Kidney capillary endothelial cell (primary cell): ENCODE measurements at places on chromosomes 12 and 14.

- no peak for DNase-seq
Measured at GRCh38 chr12:8996682-8997405, 7.5 kb downstream of the KLRG1 start.

- no peak for DNase-seq
Measured at GRCh38 chr14:105069522-105069870, 4.3 kb upstream of the GPR132 start.

DNA sequence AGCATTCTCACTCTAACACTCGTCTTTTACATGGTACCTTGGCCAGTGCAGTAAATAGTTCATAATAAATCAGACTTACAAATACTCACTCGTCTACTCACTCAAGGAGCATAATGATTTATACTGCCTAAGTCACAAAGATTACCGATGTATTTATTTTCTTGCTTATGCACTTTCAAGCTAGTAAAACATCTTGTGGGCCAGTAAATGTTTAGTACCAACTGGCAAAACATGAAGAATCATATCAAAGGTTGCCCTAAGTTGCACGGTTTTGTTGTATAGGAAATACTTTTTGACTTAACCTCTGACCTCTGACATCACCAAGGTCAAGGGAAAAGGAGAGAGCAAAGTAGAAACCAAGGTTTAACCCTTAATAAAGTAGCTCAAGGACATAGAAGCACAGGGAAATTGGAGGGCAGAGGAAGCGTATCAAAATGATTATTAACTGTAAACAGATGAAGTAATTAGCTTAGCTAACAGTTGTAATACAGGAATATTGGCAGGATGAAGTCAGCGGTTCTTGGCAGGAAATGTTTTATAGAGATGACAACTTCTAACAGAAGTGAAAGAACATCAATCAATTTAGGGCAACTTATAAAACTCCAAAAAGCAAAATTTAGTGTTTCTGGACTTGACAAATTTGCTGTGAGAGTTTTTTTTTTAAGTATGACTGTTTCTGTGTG, 131.9 kb downstream of the HMGA2 start:
- DNase-seq, result no peak

- DNase-seq, result no peak
Measured at GRCh38 chr12:66929121-66929520, 250.2 kb upstream of the GRIP1 start.

DNA sequence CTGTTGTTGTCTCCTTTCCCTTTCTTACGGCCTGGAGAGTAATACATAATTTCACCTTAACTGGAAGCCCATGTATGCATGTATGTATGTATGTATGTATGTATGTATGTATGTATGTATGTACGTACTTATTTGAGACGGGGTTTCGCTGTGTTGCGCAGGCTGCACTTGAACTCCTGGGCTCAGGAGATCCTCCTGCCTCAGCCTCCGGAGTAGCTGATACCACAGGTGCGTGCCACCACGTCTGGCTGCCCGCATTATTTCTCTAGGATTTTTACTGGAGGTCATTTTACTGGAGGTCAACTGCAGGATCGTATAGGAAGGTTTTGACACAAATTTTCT, 644 bp upstream of the OS9 start:
- DNase-seq, result no peak

- no peak for DNase-seq
Measured at GRCh38 chr14:105531088-105531893, 4.9 kb downstream of the TMEM121 start.

- DNase-seq, result no peak
Measured at GRCh38 chr12:69265205-69265604, 25.8 kb downstream of the CPSF6 start.

DNA sequence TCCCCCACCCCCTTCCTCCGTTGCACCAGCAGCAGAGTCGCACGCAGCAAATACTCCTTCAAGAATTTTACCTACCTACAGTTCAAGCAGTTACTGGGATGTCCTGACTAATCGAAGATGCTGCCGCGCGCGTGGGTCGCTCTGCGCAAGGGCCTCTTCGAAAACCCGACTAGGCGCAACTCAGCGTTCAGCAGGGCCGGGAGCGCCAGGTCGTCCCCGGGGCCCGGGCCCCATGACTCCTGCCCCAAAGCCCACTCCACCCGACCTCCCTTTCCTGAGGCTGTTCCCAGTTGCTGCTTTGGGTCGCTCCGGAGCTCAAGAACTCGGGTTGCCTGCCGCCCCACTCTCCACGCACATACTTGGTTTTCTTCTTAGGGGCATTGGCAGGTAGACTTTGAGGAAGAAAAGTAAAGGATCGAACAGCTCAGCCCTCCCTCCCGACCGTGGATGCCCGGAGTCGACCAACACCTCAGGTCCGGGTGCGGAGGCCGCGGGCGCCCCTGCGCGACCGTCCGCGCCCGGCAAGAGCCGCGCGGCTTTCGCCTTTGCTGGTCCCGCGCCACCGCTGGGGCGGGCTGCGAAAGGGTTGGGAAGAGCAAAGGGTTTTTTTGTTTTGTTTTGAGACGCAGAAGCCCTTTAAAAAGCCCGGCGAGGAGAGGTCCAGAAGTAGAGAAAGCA, 1.9 kb downstream of the BMP4 start:
- DNase-seq, result no peak

DNA sequence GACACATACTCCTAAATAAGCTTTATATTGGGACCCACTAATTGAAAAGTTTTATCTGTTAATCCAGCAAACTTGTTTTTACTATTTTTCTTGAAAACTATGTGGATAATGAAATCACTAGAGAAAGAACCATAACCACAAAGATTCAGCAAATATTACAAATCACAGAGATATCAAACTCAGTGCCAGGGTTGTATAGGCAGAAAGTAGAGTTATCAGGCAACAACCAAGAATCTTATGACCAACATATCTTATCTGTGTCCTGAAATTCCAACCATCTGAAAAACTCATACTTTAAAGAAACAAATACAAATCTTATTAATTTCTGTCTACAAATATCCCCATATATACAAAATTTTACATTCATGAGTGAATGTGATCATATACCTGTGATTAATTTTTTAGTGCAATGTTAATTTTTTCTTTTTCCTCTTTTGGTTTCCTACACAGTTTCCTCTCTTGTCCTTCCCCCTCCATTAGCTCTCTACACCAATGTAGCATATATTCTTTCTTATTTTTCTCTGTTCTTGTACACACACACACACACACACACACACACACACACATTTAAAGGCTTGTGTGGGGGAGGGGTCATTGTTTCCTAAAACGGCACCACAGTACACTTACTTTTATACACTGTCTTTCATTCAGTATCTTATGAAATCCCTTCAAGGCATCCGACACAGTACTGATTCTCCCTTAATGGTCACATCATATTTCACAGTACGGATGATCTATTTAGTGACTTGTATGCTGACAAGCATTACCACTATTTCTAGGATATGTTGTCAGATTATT, 18.6 kb downstream of the AMN1 start:
- DNase-seq, result no peak

DNA sequence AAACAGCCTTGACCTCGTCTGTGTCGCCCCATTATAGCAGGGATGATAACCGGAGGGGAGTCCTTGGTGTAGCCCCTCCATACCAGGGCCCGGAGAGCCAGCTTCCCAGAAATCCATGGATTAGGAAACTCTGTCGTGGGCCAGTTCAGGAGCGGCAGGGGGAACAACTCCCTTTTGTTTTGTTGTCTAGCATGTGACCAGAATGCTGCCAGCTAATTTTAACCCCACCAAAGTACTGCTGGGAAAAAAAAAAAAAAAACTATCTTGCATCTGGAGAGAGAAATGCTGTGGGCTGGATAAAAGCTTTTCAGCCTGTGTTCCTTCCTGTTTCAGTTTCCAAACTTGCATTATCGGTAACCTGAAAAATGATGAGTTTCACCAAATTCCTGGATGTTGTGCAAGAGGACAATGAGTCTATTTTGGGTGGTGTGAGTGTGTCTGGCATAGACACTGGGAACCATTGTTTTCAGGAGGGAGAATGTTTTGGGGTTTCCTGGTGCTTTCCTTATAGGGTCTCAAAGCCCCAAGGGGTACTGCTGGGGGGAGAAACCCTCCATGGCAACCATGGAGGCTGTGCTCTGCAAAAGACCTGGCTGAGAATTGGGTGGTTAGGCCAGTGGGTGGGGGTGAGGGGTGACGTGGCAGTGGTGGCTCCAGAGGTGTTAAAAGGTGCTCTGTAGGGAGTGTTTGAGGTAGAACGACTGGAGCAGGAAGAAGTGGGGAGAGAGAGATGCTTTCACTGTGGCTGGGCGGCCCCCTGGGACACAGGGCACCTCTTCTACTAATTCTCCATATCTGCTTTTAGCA, 14.9 kb upstream of the IRF2BPL start:
- peak; percentile 70 for DNase-seq

DNA sequence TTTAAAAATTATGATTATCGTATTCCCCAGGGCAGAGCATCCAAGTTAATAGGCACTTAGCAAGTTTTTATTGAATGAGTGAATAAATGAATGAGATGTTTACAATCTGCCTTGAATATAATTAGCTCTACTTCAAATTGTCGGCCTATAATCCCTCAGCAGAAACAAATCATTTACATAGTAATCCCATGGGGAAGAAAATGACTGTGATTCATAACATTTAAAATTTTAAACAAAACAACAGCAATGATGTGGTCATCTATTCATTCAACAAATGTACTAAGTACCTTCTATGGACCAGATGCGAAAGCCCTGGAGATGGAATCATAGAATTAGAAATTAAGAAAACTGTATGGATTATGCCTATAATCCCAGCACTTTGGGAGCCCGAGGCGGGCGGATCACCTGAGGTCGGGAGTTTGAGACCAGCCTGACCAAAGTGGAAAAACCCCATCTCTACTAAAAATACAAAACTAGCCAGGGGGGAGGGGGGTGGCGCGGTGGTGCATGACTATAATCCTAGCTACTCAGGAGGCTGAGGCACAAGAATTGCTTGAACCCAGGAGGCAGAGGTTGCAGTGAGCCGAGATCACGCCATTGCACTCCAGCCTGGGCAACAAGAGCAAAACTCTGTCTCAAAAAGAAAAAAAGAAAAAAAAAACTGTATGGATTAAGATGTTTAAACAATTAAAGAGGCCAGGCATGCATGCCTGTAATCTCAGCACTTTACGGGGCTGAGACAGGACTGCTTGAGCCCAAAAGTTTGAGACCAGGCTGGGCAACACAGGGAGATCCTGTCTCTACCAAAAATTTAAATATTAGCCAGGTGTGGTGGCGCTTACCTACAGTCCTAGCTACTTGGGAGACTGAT, 17.7 kb upstream of the MDM2 start:
- DNase-seq, result no peak

DNA sequence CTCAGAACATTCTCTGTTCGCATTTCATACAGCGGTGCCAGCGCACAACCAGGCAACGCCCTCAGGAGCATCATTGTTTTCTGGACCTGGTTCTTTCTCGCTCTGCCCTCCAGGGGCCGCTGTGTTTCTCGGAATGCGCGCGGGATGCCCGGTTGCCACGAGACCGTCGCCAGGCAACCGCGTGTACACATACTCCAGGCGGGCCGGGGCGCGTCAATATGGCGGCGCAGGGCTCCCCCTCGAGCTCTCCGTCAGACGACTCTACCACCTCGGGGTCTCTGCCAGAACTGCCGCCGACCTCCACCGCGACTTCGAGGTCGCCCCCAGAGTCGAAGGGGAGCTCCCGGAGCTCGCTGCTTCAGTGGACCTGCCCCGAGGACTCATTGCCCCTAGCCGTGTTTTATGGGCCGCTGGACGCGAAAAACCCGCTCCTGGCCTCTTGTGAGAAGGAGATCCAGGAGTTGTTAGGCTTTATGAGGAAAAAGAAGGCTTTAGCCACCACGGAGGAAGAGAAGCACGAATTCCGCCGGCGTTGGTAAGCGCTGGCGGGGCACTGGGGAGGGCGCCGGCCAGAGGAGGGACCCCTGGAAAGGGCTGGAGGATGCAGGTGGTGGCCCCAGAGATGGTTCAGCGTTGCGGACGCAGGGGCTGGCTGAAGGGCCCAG, at the start of gene CFAP54:
Gene CFAP54, plus strand, starts transcription at position 186 of the 665 bp plus-strand sequence. Its CDS starts 33 bp downstream, at position 219.
- peak; percentile 96 for DNase-seq

- DNase-seq, result no peak
Measured at GRCh38 chr12:12024911-12025682, 45.6 kb upstream of the BCL2L14 start.

DNA sequence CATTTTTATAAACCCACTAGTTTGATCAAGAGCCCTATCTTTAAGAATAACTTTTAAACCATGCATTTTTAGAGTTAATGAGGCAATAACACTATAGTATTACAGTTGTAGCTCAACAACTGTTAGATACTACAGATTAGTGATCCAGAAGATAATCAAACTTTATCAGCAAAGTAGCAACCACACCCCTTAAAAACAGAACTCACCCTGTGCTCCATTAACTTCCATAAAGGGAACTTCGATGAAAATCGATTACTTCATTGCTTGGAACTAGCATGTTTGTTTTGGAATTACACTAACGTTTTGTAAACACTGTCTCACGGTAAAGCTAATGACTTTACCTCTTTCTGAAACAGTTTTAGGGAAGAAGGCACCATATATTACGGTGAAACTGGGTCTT, 1.4 kb downstream of the SGPP1 start:
- DNase-seq, result no peak

GRCh38 chr14:30849354-30849753, 25.0 kb upstream of the COCH start:
- no peak for DNase-seq

GRCh38 chr12:119803381-119803791, 73.7 kb downstream of the CIT start:
- DNase-seq, result no peak

GRCh38 chr12:110561471-110562201, 21.5 kb downstream of the PPTC7 start:
- DNase-seq, result no peak

GRCh38 chr12:114916124-114916523, 232.1 kb upstream of the TBX3 start:
- peak; percentile 61 for DNase-seq

DNA sequence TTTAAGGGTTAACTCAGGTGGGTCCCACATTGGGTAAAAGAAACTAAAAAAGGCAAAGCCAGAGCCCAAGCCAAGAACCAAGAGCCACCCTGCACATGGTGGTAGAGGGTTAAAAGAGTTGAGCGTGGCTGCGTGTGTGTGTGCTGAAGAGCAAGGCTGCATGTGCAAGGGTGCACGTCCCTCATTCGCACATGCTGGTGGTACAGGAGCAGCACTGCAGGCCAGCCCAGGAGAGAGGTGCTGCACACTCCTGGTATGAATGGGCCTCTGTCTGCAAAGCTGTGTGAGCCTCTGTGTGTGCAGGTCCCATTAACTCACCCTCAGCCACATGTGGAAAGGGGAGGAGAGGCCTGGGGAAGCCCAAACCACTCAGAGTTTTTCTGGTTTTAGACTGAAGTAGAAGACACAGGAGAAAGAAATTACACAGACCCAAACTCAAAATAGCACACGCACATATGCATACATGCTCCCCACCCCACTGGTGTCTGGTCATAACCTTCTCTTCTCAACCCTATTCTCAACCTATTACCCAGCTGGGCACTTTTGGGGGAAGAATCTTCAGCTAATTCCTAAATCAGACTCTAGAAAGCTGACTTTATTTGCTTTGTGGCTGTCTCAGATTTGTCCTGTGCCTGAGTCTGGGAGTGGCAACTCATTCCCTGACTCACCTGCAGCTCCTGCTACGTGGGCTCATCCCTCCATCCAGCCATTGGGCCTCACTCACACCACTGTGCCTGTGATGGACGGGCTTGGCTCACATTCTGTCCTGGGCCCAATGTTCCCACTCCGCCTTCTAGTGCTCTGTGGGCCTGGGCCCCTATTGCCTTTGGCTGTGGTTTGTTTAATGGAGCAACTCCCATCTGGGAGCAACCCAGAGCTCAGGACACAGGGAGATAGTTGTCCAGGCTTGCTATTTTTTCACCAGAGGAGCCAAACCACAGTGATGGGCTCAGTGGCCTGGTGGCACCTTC, 30.8 kb upstream of the COL2A1 start:
- DNase-seq, result no peak

GRCh38 chr12:54566792-54567191, 17.4 kb downstream of the PDE1B start:
- no peak for DNase-seq
